ENCODE measurements at places on chromosomes 16 and 17.

DNA sequence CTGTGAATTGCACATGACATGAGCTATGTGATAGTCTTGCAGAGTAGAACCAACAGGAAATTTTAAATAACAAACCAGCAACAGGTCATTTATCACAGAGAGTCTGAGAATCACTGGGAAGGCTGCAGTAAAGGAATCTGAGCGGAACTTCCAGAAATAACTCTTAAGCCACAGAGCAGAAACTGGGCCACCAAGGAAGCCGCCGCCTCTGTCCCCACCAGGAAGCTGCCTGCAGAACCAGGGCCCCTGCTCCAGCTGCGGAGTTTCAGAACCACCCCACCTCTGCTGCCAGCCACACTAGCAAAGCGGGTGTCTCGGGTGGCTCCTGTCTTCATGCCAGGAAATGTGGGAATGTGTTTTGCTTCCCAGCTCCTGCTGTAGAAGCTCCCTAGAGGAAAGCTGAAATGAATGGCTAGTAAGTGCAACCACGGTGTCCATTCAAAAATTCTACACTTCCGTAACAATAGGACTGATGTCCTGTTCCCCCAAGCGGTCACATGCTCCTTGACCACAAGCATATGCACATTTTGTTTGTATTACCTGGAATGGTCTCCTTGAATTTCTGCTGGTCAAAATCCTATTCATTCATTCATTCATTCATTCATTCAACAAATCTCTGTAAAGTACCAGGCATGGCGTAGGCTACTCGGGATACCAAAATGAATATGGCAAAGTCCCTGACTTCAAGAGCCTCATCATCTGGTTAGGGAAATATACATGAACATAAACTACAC is 7.7 kb upstream of the ITPRIPL2 start:
- no peak for DNase-seq

DNA sequence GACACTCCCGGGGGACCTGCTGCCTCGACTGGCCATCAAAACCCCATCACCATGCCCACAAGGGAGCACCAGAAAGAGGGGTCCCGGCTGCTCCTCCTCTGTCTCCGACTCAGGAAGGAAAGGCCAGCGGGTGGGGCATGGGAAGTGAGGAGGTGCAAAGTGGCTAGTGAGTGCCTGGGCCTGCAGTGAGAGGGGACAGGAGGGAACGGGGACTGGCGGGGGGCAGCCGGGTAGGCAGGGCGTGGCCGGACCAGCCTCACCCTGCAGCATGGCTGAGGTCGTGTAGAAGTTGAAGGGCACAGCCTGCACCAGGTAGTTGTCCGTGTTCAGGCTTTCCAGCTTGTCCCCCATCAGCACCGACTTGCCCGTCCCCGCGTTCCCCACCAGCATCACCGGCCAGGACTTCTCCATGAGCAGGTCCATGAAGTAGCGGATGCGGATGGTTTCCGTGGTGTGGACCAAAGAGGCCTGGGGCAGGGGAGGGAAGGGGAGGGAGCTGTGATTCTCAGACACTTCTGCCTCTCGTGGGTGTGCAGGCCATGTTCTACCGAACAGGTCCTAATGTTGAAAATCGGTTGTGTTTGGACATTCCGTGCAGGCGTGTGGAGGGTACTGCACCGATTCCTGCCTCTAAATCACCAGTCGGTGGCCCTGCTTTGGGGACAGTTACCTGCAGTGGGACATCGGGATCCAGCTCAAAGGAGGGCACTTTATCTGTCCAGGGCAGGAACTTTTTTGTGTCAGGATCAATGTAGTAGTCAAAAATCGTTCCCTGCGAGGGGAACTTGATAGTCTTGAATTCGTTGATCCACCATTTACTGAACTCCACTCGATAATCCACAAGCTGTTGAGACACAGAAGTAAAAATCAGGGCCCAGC is 91.7 kb downstream of the DNAH17 start:
- DNase-seq = no peak

DNA sequence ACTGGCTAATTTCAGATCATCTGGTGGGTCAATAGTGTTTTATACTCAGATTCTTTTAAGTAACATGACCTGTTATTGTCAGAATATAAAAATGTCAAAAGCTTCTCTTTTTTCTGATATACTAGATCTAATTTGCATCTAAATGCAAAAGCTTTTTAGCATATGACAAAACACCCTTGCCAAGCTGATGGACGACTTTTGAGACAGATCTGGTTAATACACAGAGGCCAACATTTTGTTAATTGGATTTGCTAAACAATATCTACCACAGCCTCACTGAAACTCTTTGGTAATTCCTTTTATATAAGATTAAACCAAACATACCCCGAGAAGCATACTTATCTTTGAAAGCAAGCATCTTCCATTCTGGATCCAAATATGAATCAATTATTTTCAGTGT is 10.3 kb upstream of the NOL11 start:
- peak; percentile 98 for DNase-seq

GRCh38 chr16:81553080-81553813 is 108.6 kb downstream of the CMIP start:
- no peak for DNase-seq

DNA sequence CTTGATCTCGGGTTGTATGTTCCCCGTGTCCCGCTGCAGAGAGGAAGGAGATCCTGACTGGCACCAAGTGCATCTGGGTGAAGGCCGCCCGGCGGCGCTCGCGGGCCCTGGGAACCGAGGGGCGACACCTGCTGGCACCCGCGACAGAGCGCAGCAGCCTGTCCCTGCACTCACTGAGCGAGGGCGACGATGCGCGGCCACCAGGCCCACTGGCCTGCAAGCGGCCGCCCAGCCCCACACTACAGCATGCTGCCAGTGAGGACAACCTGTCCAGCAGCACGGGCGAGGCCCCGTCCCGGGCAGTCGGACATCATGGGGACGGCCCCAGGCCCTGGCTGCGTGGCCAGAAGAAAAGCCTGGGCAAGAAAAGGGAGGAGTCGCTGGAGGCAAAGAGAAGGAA is 7.5 kb downstream of the BTBD17 start:
- peak; percentile 46 for DNase-seq

GRCh38 chr17:70119983-70120382 is 45.0 kb downstream of the KCNJ16 start:
- DNase-seq = no peak

DNA sequence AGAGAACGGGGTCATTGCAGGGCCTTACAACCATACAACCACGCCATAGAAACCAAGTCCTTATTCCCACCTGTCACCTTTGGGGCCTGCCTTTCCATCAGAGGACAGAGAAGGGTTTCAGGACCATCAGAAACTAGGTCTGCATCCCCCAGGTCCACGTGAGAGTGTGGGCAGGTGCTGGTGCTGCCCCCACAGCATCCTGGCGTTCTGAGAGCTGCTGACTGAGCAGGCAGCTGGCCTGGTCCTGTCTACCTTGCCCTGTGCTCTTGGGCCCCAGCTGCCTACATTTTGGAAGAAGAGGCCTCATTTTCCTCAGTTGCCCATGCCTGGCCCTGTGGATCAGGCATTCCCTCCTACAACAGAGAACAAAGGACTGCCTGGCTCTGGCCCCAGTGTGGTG is 21.6 kb downstream of the ZNF276 start:
- DNase-seq = no peak

DNA sequence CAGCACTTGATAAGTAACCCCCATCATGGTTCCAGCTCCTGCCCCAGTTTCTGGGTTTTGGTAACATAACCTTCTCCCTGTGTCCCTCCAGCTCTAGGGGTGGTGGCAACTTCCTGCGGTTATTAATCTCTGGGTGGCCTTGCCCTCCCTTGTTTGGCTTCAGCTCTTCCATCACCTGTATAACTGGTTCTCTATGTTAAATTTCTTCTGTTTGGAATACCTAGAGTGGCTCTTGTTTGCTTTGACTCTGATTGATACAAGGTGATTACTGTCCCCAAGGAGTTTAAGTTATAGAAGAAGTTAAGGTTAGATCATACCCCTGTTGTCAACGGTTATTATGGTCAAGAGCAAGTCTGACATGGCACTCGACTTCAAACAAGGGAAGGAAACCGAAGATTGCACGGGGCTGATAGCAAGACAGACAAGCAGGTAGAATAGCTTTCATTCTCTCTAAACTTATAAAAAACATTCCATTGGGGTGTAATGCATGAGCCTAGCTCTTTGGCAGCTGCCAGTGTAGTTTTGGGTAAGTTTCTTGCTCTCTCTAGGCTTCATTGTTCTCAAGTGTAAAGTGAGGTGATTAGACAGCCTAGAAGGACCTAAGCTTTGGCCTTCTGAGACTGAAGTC is 11.0 kb upstream of the CCR7 start:
- DNase-seq = no peak

DNA sequence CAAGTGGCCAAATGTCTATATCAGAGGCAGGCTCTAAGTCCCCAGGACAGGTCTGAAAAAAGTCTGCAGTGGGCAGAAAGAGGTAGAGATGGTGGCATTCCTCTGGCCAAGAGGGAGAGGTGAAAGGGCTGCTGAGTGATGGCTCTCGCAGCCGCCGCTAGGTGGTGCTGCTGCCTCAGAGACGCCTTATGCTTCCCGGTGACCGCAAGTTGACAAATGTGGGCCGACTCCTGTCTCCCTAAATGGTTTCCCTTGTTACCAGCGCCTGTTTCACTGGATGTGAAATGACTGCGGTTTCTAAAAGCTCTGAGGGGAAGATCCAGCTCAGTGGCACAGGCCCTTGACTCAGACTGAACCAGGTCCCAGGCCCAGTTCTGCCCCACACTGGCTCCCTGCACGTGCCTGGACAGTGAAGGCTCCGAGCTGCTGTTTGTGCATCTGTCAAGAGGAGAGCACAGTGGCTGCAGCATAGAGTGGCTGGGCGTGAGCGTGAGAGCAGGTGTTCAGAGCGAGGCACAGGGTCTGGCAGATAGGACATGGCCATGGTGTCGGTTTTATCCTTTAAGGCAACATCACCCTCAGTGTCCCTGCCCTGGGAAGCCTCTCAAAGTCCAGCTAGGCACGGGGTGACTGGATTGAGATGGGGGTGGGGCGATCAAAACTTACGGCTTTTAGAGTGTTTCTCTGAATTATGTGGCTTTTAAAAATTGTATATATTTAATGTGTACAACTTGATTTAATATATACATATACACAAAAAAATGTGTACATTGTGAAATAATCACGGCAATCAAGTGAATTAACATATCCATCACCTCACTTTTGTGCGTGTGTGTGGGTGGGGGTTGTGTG is 19.9 kb downstream of the CLEC16A start:
- peak; percentile 66 for DNase-seq
